ENCODE measurements at places on chromosomes 7 and 10. TPM values are rescaled to one million over a fixed set of nuclear protein-coding genes. Genes with fewer than 3 reads are reported as not detected.

SPAM1 gene
- total RNA-seq = not detected

COL26A1 gene
- not detected for total RNA-seq

GPR26 gene
- total RNA-seq = not detected

HEPACAM2 gene
- not detected for total RNA-seq

PTPRE gene
- total RNA-seq = 26.8 TPM

SORCS3 gene
- not detected for total RNA-seq

HELLS gene
- total RNA-seq = 98.1 TPM

ACBD7 gene
- 1.5 TPM for total RNA-seq

NPFFR1 gene
- total RNA-seq = not detected

MCM10 gene
- total RNA-seq = 45.0 TPM

UCMA gene
- not detected for total RNA-seq

ASAH2B gene
- 4.4 TPM for total RNA-seq

GBX1 gene
- not detected for total RNA-seq

TEX36 gene
- not detected for total RNA-seq

RAMP3 gene
- not detected for total RNA-seq

TRIM50 gene
- not detected for total RNA-seq

CNPY1 gene
- not detected for total RNA-seq

RNF32 gene
- 2.2 TPM for total RNA-seq

LRRC61 gene
- total RNA-seq = 17.2 TPM

TAC1 gene
- not detected for total RNA-seq

ZNF488 gene
- not detected for total RNA-seq

Data from activated naive CD8-positive, alpha-beta T cell treated with anti-CD3 and anti-CD28 coated beads, Interleukin-2, amount 10 ng/mL, durations not matched to agents 7 days and 5 days (primary cell).